ENCODE measurements at places on chromosomes 2 and 18.

DNA sequence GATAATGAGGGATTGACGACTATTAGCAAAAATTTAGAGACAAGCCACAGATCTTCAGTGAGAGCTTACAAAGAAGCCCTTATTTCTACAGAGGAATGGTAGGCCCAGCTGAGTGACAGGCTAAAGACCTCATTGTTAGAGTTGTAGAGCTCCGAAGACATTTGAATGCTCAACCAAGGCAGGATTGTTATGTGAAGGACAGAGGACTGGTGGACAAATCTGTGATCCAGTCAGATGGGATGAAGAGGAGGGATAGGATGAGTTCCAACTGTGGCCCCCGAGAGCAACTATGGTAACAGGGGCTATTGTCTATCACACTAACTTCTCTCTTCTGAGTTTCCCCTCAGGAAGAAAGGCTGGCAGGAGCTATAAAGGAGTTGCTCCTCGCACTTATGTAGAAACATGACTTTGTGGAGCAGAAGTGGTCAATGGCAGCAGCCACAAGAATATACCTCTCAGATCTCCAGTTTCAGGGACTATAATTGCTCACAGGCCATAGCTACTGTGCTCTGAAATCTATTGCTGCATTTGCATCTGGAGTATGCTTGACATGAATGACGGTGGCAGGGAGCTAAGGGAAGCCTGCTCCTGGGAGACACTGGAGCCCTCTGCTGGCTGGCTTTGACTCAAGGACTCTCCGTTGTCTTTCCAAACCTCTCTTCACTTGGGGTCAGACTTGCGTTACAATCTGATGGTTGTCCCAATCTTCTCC lies 50.3 kb upstream of the GREB1L start:
- peak; percentile 49 for DNase-seq

- DNase-seq, result no peak
Measured at GRCh38 chr2:162994718-162995117, 156.2 kb upstream of the KCNH7 start.

DNA sequence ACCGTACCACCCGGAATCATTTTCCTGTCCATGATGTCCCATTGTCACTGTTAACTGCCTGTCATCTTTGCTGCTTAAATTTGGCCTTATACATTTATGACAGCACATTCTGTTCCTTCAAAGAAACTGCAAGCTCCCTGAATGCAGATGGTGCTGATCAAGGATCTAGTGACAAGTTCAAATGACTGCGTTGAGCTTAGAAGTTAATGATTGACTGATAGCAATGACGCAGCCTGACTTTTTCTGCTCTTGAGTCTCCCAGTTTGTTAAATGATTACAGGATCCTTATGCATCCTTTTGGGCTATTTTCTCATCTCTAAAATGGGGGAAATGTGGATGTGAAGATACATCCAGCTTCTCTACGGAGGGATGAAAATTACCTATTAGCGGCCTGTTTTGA lies 159.0 kb downstream of the DCC start:
- DNase-seq, result no peak

DNA sequence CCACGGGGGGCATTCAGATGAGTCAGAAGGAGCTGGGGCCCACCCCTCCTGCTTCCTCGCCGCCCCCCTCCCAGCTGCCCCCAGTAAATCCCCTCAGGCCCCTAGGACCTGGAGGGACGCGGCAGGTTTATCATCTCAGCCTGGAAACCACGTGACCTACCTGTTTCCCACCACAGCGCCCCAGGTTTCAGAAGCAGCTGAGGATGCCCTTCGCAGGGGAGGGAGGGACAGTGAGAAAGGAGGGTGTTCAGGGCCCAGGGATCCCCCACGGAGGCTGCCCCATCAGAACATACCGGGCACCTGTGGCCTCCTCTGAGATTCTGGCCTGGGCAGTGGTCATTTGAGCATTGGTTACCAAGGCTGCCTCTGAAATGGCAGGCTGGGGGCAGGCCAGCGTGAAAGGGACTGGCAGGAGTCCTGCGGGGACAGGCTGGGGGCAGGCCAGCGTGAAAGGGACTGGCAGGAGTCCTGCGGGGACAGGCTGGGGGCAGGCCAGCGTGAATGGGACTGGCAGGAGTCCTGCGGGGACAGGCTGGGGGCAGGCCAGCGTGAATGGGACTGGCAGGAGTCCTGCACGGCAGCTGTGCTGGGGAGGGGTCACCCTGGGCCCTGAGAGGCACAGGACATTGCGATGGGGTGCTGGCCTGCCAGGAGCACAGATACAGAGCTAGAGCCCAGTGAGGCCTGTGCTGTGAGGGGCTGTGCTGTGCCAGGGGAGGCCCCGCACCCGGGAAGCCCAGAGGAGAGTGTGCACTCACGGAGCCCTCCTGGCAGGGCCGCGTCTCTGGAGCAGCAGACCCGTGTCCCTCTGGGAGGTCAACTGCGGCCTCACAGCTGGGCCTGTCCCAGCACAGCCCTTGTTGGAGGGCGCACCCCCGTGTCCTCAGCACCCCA lies 1.6 kb downstream of the NEU4 start:
- DNase-seq, result peak; percentile 68

DNA sequence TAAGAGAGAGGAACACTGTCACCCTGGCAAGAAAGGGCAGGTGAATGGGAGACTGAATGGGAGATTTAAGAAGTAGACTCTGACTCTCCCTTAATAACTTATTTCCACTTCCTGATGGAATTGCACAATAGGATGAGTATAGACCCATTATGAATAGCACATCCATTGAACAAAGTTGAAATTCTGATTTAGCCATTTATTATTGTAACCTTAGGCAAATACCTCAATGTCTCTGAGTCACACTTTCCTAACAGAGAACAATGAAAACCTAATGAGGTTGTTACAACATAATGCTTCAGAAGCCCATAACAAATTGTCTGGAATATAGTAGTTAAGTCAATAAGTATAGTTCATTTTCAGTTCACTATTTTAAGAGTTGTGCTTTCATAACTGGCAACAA lies 78.9 kb downstream of the NRXN1 start:
- DNase-seq, result no peak

DNA sequence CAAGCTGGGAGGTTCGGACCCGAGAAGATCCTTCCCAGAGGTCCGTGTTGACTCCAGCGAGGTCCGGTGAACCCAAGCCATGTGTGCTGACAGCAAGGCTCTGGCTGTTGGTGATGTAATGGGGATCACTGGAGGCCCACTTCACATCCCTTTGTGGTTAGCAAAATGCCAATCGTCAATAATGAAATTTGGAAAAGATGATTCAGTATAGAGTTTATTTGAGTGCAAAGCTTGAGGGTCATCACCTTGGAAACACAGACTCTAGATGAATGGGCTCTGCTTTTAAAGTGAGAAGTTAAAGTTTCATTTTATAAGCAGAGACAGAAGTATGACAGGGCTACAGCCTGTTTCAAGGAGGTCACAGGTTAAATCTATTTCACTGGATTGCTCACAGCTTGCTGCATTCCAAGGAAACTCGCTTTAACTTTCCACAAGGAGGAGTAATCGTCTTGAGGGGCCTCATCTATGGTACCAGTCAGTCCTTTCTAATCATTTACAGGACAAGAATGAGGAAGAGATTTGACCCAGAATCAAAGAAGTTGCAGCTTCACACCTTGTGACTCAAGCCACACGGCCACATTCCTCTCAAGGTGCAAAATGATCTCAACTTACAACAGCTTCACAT lies 140.5 kb downstream of the TPO start:
- DNase-seq, result peak; percentile 65

- no peak for DNase-seq
Measured at GRCh38 chr2:120561379-120562035, 174.2 kb upstream of the GLI2 start.

DNA sequence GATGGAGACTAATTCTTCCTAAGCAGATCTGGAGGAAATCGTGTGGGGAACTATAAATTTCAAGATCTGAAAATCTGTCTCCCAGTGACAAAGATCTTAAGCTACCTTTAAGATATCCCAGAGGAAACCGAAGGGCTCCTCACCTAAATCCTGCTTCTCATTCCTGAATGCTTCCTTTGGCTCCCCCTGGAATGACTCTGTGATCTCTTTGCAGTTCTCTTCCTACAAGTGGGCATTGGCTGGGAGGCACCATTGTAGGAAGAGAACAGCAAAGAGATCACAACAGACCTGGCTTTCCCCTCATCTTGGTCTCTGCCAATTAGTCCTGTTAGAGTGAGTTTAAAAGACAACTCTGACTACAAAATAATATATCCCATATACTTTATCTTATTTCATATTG lies 70.0 kb upstream of the KCNH7 start:
- peak; percentile 0 for DNase-seq

GRCh38 chr18:45007531-45007930 lies 326.8 kb downstream of the SETBP1 start:
- no peak for DNase-seq

All from H7 (cell line).